ENCODE measurements at places on chromosomes 5 and 9.

DNA sequence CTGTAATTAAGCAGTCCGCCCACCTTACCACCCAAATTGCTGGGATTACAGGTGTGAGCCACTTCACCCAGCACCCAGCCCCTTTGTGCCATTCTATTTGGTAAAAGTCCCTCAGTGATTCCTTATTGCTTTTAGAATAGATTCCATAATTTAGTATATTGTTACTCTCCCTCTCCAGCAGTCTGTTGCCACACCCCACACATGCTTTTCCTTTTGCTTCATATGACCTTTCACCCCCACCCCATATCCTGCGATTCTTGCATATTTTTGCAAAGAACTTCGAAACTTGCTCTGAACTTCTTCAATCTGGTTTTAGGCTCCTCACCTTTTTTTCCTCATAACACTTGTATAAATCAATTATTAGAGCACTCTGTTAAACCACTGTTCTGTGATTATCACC, 100.2 kb downstream of the MTREX start:
- no peak for DNase-seq

- no peak for DNase-seq
These were observed 46.6 kb upstream of the PCA3 start for GRCh38 chr9:76717613-76718012.

DNA sequence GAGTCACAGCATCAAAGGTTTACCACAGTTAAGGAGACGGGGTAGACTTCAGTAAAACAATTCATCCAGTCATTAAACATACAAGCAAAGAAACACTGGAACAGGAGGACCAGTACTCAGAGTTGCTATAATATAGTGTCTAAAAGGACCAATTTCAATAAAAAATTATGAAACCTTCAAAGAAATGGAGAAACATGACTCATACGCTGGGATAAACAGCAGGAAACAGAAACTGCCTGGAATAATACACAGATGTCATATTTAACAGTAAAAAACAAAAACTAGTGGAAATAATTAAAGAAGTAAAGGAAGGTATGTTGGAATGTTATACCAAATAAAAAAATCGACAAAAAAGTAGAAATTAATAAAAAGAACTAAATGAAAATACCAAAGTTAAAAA, 1075.9 kb downstream of the NR2F1-AS1 start:
- DNase-seq: no peak

DNA sequence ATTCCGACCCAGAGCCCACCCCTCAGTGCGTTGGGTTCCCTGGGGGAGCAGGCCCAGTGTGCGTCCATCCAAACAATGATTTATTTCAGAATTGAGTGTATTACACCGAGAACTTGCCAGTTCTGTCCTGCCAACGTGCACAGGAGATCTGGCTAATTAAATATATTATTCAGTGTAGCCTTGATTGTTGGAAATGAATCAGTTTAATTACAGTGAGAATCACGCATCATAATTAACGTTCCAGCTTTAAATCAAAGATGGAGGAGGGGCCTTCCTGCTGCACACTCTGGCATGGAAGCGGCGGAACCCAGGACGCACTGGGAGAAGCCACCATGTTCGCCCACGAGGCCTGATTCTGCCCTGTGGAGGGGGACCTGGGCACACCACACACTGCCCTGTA, 30.7 kb upstream of the TMEM250 start:
- no peak for DNase-seq

DNA sequence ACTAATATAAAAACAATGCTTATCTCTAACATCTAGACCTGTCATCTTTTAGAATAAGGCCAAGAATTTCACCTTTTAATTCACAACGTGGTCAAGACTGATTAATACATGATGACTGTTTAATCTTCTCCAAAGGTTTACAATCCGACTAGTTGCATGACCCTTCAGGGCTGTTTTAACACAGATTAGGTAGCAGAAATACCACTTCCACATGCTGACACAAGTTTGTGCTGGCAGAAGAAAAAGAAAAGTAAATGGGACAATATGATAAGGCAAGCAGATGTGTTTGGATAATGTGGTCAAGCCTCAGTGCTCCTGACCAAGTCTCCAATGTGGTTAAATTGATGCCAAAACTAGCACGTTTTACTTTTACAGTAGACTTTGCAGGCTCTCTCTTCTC, 31.1 kb downstream of the SEMA6A start:
- no peak for DNase-seq

- no peak for DNase-seq
These were observed 246.4 kb downstream of the SMARCA2 start for GRCh38 chr9:2261421-2262103.

Measured in activated naive CD4-positive, alpha-beta T cell treated with Interleukin-2 at 50 U/mL for 16 hours (primary cell).